ENCODE measurements at places on chromosomes 13 and 19.

DNA sequence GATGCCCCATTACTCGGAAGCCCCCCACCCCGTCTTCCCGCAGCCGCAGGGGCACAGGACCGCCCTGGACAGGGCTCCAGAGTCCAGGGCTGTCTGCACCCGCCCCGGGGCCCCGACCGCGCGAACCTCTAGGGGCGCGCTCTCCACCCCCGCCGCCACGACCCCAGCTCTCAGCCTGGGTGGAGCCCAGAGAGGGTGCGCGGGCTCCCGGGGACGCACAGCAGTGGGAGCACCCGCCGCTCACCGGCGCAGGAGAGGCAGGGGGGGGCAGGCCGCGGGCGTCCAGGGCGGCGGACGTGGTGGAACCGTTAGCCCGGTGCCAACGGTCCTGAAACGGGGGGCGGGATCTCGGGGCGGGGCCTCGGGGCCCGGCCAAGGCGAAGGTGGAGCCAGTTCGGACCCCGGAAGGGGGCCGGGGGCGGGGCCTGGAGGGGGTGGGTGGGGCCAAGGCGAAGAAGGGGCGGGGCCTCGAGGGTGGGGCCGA is at the start of gene ATP8B3:
TSS of gene ATP8B3 (minus strand) at position 335 of the 484 bp plus-strand sequence. CDS start 540 bp downstream, outside the sequence.
- DNase-seq = peak; percentile 51

- no peak for DNase-seq
Observed at GRCh38 chr19:4807188-4807587, 15.7 kb downstream of the FEM1A start.

- no peak for DNase-seq
Observed at GRCh38 chr19:31658993-31659896, 310.0 kb upstream of the TSHZ3 start.

- no peak for DNase-seq
Observed at GRCh38 chr19:33885236-33885635, 88.6 kb downstream of the KCTD15 start.

- DNase-seq = no peak
Observed at GRCh38 chr13:19181621-19182485, at the start of gene TUBA3C. Gene TUBA3C (minus strand): TSS chr13:19181824. CDS start chr13:19181747, 77 bp downstream.

DNA sequence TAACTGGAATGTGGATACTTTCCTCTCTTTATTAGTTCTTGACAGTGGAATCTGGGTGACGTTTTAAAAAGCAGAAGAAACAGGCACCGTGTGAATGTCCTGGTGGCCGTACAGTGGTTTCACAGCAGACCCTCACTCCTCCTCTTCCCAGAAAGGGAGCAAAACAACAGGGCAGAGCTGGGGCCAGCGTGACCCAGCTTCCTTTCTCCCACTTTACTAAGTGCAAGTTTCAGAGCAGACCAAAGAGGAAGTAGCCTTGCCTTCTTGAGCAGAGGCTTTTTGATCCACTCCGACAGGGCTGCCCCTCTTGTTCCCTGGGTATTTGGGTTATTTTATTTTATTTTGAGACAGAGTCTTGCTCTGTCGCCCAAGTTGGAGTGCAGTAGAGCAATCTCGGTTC is 19.6 kb upstream of the C19orf33 start:
- DNase-seq = no peak

- DNase-seq = no peak
Observed at GRCh38 chr13:31891472-31891871, 140.1 kb upstream of the FRY start.

GRCh38 chr19:10730932-10731331 is 13.1 kb downstream of the DNM2 start:
- DNase-seq = no peak

DNA sequence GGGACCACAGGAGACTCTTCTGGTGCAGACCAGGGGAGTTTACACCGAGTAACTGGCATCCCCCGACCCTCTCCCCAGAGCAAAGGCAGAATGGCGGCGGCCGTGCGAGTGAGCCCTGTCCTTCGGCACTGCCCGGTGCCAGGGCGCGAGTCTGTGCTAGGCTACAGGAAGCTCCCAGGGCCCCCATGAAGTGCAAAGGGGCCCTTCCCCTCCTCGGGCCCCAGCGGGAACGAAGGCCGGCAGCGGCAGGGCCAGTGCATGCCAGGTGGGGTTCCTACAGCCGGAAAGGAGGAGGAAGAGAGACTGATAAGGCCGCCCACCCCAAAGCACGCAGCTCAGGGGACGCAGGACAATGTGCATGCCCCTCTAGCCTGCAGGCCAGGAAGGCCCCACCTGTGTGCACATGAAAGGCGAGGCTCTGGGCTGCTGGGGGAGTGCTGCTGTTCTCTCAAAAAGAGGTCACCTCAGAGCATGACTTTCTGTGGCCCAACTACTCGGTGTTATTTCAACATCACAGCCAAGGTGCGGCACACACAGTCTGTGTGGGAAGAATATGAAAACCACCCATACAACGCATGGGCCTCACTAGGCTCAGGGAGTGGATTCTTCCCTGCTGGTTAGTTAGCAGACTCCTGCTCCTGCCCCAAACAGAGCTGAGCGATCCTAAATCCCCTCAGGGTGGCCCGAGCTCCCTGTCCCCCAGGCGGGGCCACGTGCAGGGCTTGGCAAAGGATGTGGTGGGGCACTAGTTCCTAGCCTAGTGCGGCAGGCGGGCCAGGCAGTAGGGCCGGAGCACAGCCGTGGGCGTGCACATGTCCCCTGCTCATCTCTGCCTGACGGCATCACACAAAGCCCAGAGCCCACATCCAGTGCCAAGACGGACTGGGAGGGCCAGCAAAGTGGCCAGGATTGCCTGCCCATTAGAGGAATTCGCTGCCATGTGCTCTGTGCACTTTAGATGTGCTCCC is 28.4 kb upstream of the TIMM44 start:
- DNase-seq = no peak

- no peak for DNase-seq
Observed at GRCh38 chr13:88592105-88592504, 920.9 kb downstream of the SLITRK5 start.

- DNase-seq = no peak
Observed at GRCh38 chr13:86447479-86447878, 648.3 kb upstream of the SLITRK6 start.

- DNase-seq = no peak
Observed at GRCh38 chr19:4988770-4989251, 19.9 kb downstream of the KDM4B start.

DNA sequence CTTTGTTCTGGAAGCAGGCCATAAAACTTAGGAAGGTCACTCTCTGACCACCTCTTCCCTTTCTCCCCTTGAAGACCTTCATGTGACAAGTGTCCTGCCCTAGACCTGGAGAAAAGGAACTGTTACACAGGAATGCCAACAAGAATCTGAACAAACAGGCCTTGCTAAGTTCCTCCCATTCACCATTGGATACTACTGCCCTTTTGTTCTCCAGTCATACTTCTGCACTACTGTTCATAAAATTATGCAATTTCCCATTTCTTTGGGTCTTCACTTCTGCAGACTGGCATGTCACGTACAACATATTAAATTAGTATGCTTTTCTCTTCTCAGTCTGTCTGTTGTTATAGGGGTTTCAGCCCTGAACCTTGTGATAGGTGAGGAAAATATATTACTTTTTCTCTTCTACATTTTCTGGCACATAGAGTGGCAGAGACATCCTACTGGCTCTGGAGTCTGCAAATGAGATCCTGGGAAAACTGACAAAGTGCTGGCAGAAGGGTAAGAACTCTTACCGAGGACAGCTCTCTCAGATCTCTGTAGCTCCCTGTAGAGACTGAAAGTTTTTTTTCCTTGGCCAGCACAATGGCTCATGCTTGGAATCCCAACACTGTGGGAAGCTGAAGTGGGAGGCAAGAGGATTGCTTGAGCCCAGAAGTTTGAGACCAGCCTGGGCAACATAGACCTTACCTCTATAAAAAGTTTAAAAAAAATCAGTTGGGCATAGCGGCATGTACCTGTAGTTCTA is 87.6 kb upstream of the SPRY2 start:
- DNase-seq = no peak

GRCh38 chr13:77720988-77721387 is 23.5 kb downstream of the SLAIN1 start:
- DNase-seq = no peak

DNA sequence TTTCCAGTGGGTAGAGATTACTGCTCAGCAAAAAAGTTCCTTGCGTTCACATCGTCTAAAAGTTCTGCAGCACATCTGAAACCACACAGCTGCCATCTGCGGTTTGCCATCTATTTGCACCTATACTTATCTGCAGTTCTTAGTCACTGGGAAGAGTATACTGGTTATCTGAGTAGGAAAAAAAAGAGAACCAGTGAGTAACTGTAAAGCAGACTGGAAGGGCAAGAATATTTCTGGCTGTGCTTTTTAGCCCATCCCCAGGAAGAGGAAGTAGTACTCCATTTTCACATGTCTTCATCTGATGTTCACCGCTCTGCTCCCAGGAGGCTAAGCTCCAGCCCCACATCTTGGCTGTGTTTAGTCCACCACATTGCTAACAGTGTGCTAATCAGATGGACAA is 35.6 kb downstream of the EFNB2 start:
- no peak for DNase-seq

DNA sequence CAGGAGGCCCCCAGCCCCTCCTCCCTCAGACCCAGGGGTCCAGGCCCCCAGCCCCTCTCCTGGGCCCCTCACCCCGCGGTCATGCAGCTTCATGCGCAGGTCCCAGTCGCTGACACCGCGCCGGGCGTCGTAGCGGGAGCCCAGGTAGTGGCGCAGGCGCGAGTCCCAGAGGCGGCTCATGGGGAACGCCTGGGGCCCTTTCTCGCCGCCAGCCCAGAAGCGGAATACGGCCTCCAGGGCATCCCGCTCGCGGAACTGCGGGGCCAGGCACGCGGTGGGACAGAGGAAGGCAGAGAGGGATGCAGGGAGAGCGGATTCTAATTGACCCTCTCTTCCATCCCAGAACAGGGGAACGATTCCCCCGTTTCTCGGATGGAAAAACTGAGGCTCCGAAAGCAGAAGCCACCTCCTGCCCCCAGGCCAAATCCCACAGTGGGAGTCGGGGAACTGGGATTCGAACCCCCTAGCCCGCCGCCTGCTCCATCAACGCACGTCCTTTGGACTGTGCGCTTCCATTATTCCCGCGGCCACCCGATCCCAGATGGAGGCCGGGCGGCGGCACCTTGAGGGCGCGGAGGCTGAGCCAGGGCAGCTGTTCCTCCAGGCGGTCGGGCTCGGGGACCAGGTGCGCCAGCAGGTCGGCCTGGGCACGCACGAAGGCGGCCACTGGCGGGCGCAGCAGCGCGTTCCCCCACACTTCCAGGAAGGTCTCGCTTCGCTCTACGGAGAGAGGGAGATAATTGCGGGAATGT is 4.2 kb upstream of the TNNI3 start:
- DNase-seq = no peak

DNA sequence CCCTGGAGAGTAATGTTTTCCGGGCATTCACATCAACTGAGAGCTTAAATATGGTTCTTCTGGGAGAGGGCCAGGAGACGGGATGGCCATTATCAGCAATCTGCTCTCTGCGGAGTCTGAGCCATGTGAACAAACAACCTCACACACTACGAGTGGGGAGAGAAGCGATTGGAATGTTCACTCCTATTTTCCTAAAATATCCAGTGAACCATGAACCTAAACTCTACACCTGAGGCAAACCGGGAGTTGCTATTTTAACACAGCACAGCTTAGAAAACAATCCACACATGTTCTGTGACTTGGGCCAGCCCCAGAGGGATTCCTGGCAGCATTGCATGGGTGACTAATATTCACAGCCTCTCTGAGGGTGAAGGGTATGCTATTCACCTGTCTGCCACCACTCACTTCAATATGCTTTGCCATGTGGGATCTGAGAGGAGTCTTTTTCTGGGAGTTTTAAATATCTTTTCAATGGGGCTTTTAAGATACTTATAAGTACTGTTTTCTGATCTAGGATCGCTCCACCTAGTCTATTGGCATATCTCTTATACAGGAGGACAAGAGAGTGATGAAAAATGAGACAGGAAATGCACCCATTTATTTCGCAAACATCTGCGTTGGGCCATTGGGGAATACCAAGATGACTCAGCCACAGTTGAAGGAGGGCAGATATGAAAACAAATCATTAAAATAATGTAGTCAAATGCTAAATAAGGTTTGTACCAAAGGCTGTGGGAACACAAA is 72.6 kb upstream of the SERP2 start:
- DNase-seq = no peak

DNA sequence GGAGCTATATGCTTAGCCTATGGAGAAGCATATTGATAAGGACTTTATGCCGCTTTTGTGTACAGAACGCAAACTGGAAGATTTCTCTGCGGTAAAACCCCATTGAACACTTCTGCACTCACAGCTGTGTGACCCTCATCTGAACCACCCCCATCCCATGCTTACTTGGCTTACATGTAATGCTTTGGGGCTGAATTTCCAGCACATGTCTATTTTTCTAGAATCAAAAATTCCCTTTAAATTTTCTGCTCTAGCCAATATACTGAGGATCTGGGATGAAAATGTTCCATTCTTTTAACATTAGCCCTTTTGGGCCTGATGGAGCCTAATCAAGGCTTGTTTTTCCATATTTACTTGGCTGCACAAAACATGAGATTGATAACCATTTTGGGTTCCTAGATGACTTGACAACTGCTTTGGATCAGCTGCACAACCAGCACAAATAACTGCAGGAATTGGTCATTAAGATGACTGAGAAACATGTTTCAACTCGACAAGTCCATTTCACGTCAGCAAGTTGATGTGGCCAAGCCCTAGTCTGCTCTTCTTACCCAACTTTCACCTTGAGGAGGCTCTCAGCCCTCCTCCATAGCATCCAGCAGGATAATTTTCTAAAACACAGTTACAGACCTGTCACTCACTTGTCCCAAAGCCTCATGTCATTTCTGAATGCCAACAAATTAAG is 52.4 kb downstream of the TNFSF11 start:
- no peak for DNase-seq

DNA sequence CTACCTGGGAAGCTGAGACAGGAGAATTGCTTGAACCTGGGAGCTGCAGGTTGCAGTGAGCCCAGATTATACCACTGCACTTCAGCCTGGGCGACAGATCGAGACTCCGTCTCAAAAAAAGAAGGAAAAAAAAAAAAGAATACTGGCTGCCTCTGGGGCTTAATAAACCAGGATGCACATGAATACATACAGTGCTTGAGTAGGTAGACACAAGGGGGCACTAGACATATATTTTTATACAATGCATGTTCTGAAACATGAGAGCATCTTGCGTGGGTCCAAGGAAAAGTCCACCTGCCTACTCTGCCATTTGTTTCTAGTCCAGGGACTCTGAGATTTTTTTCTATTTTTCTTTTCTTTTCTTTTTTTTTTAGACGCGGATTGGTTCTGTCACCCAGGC is 31.2 kb downstream of the KEAP1 start:
- DNase-seq = no peak

GRCh38 chr19:32677657-32678056 is 2.0 kb downstream of the RGS9BP start:
- DNase-seq = no peak

DNA sequence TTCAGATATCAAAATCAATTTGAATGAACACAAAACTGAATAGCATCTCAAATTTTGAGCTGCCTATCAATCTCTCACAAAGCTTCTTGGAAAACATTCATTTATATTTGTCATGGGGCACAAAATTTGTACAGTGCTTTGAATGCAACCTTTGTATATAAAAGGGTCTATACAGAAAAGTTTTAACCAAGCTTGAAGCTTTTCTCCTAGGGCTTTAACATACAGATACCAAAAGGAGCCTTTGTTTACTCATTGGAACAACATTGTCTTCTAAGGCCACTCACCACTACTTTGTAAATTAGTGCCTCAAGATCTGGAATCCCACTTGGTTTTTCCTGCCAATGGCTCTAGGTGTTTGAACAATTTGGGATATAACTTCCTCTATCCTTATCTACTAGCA is 21.2 kb downstream of the LNX2 start:
- DNase-seq = no peak

Measured in stimulated activated CD4-positive, alpha-beta T cell treated with anti-CD3 and anti-CD28 coated beads, TNF-alpha, amount 100 ng/mL, for 1 hour (primary cell).